ENCODE measurements at places on chromosomes 11 and 22.

DNA sequence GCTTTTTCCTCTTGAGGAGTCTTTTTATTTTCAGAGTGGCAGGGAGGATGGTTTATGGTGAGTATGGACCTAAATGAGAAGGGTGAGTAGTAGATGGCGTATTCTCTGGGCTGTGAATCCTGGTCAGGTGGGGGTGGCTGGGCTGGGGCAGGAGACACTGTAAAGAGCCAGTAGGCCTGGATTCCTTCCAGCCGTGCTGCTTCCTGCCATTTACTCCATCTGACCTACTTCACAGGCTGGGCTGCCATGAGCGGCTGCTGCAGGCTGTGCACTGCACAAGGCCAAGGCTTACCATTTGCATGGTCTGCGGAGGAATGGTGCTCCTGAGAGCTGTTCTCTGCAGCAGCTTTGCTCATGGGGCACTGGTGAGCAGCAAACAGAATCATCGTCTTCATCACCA lies 297.6 kb downstream of the KIRREL3 start:
- no peak for DNase-seq

- DNase-seq, result no peak
These were observed 465.3 kb upstream of the ARHGAP42 start for GRCh38 chr11:100221791-100222190.

DNA sequence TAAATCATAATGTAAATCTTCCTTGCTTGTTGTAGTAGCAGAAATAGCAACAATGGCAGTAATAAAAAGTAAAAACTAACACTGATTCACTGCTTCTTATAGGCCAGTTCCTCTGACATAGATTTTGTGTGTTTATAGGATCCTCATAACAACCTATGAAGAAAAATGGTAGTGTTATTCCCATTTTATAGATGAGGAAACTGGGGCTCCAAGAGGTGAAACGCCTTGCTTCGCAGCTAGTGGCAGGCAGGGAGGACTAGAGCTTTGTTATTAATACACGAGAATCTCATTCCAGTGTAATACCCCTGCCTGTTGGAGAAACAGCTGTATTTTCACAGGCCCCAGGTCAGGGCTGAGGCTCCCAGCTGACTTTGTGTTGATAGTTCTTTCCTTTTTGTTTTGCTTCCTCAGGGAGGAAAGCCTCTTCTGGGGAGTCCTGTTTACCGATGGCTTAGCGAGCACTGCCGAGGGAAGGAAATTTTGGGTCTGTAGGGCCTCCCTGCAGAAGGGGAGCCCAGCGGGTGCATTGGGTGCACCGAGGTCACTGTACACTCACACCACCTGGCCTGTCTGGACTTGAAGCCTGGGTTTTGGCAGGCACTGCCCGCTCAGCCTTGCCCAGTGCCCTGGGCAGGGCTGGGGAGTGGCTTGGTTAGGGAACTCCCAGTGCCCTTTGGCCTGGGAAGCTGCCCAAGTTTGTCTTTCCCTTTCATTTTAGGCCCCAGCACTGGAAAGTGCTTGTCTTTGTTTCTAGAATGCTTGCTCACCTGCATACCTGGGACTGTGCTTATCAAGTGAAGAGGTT lies 13.5 kb downstream of the KIAA1671 start:
- no peak for DNase-seq

GRCh38 chr11:21316591-21316990 lies 647.2 kb downstream of the NELL1 start:
- DNase-seq, result no peak

- no peak for DNase-seq
These were observed 138.3 kb downstream of the MPPED1 start for GRCh38 chr22:43550024-43550620.

GRCh38 chr11:394034-394857 lies at the start of gene PKP3:
Gene PKP3 (plus strand): TSS chr11:394209. CDS start chr11:394293, 84 bp downstream.
- no peak for DNase-seq

DNA sequence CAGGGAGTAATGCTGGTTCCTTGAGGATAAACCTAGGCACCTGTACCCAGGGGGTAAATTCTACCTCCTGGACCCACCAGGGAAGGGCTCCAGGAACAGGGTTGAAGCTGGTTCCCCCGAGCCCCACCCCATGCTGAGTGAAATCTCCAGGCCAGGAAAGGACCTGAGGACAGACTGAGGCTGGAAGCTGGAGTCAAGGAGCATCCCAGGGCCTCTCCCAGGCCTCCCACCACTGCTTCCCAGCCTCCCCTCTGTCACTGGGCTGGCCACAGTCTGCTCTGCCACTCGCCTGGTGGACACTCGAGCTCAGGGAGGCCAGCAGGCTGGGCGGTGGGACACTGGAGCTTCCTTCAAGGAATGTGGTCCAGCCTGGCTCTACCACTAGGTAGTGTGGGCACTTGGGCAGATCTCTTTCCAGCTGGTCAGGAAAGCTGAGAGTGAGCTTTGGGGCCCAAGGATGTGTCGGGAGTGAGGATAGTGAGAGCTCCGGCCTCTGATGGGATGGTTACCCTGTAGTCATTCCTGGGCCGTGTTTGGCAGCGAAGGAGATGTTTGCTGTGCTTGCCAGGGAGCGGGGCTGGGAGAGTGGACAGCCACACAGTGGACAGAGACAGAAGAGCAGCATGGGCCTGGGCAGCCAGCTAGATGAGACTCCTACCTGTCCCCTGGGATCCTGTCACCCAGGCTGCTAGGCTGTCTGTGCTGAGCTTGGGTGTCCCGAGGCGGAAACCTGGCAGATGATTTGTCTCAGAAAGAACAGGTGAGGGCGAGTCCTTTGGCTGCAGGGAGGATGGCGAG lies 3.4 kb downstream of the OVOL1 start:
- DNase-seq, result no peak

DNA sequence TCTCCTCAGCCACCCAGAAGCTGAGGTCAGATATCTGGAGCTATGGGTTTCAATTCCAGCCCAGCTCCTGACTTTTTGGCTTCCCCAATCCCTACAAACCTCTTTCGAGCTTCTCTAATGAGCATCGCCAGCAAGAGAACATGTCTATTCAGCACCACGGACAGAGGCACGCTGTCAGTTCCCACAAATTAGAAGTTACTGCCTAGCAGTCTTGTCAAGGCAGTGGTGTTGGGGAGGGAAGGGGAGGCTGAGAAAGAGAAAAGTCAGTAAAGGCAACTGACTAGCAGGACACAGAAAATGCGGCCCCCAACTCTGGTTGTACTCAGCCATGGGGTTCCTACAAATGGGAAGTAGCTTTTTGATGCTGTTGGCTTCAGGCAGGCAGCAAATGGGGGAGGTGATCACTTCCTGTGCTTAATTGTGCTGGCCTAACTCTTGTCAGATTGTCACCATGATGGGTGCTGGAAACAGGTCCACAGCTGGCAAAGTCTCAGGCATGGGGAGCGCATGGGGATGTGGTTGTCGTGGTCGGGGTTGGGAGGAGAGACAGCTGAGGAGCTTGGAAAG lies 205.9 kb downstream of the ST3GAL4 start:
- DNase-seq, result no peak

- no peak for DNase-seq
These were observed 182.0 kb upstream of the ARHGAP20 start for GRCh38 chr11:110894224-110894623.

- DNase-seq, result no peak
These were observed 15.0 kb downstream of the METTL15 start for GRCh38 chr11:28123151-28123581.

DNA sequence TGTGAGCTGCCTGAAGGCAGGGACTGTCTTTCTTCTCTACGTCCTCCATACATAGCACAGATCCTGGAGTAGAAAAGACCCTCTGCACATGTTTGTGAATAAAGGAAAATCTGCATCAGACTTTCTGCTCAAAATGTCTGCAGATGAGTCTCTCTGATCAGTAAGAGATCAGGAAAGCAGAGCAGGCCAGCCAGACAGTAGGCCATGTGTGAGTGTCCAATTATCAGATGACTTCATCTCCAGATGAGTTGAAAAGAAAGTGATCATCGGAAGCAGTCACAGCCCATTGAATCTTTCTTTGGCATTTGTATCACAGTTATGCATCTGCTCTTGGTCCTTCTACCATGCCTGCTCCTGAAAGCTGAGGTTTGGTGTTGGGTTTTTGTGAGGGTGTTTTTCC lies 298.7 kb upstream of the NCAM1 start:
- no peak for DNase-seq

GRCh38 chr11:81990659-81991443 lies 742.8 kb downstream of the FAM181B start:
- no peak for DNase-seq

- DNase-seq, result no peak
These were observed 38.2 kb downstream of the BRD1 start for GRCh38 chr22:49789289-49790141.

GRCh38 chr11:7569044-7569443 lies 55.2 kb downstream of the PPFIBP2 start:
- no peak for DNase-seq

DNA sequence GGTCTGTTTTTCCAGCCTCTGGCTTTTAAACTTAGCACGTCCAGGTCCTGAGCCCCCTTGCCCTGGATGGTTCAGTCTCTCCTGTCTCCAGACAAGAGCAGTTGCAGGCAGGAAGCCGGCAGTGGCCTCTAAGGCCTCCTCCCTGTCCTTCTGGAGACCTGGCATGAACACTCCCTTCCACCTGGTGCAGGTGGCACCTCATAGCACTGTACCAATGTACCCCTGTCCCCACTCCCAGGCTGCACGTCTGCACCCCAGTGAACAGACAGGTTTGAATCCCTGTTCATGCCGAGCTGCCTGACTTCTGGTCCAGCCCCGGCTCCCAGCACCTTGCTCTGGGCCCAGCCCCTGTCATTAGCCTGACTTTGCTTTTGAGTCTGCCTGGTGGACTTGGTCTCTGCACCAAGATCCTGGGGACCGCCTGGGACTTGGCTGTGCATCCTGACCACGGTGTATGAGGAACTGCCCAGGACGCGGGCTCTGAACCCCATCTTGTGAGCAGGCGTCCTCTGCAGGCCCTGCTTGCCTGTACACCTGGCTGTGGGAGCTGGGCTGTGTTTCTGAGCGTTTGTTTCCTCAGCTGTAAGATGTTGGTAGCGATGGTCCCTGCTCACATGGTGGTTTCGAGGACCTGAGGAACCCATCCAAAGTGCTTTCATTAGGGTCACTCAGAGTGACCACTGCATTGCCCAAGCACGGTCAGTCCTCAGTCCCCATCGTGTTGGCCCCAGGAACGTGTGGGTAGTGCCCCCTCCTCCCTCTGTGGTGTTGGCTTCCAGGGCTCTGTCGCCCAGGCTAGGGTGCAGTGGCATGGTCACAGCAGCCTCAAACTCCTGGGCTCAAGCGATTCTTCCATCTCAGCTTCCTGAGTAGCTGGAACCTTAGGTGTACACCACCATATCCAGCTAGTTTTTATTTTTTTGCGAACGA lies 75.0 kb upstream of the SHANK2 start:
- no peak for DNase-seq

GRCh38 chr11:46246521-46246920 lies 30.9 kb upstream of the CREB3L1 start:
- DNase-seq, result no peak

GRCh38 chr11:1459219-1459575 lies 27.4 kb downstream of the MOB2 start:
- DNase-seq, result no peak

DNA sequence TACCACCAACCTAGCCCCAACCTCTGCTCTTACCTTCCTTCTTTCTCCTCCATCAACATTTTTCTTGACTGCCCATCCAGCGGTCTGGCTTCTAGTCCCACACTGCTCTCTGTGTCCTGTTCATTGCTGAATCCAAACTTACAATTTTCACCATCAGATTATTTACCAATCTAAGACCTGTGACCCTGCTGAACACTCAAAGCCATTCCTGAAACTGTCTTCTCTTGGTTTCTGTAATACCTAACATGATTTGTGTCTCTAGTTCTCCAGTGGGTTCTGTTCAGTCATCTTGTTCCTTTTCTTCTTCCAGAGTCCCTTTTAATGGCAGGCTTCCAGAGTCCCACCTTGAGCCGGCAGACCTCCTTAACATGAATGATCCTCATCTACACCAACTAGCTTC lies 24.1 kb downstream of the RRAS2 start:
- no peak for DNase-seq

- DNase-seq, result no peak
These were observed 406.8 kb downstream of the ETS1 start for GRCh38 chr11:128180441-128181087.

GRCh38 chr11:115208808-115209259 lies 295.4 kb downstream of the CADM1 start:
- no peak for DNase-seq

GRCh38 chr22:19928207-19928606 lies 13.4 kb upstream of the COMT start:
- DNase-seq, result no peak

DNA sequence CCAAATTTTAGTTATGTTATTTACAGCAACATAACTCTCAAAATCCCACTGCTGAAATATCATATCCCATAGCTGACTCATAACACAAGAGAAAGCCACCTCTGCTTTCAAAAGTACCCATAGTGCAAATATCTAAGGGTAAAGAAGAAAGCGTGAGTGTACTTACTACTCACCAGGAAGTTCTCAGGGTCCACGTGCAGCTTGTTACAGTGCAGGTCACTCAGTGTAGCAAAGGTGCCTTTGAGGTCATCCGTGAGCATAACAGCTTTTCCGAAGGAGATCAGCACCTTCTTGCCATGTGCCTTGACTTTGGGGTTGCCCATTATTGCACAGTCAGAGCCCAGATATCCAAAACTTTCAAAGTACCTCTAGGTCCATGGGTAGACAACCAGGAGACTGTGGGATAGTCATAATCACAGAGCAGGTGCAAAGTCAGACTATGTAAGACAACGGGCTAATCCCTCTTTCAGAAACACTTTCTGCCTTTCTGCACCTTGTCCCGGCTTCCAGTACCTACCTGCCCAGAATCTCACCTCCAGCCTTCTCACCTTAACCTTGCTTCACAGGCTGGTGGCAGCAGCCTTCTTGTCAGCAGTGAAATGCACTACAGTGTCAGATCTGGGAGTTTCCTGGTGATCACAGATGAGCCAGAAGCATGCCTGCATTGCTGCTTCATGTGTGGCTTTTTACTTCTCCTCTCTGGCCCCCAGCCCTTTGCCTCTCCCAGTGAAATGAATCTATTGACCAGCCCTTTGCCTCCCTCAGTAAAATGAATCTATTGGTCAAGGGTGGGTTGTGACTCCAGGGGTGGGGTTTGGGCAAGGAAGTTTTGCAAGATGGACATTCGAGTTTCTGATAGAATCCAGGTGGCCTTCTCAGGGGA lies 6.5 kb downstream of the HBG1 start:
- DNase-seq, result no peak

- no peak for DNase-seq
These were observed 988 bp downstream of the TNRC6B start for GRCh38 chr22:40178417-40179409.

DNA sequence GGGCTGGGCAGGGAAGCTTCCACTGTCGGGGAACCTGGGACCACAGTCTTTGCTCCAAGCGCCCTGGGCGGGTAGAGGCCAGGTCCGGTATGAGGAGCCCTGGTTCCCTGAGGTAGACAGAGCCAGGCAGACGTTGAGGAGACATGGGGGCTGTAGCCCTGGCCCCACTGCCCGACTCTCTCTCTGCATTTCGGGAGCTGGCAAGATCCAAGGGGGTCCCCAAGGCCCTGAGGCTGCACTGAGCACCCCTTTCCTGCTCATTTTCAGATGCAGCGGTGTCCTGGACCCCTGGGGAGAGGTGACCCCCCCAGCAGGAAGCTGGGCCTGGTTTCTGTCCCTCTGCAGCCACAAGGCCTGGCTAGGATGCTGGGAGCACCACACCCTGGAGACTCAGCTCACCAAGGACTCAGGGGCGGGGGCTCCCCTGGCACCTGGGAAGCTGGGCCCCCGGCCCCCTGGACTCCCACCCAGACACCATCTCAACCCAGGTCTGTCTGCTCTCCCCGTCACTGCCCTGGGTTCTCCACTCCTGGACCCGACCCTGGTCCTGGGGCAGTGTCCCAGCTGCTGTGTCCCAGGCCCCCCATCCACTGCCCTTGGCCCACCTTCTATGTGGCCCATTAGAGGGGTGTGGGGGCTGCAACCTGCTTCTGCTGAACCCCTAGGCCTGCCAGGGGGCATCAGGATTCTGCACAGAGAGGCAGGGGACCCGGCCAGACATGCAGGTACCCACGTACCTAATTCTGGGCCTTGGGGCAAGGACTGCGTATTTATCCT lies 15.0 kb upstream of the MUC6 start:
- DNase-seq, result no peak

All from stimulated activated CD8-positive, alpha-beta memory T cell treated with anti-CD3 and anti-CD28 coated beads, Interleukin-4, amount 100 ng/mL, for 1 hour (primary cell).